SIG-M5 (cell line): ENCODE measurements at places on chromosomes 2 and 18.

DNA sequence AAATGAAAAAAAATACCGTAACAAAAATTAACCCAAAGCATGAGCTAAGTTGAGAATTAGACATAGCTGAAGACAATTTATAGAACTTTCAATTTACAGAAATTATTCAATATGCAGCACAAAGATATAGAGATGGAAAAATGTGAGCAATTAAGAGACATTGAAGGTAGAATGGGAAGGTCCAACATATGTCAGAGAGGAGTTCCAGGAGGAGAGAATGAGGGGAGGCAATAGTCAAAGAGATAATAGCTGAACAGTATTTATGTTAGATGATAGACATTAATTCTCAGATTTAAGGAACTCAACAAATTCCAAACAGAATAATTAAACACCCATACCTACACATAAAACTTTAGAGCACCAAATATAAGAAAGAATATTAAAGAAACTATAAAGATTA, 103.0 kb upstream of the MSTN start:
- no peak for DNase-seq

DNA sequence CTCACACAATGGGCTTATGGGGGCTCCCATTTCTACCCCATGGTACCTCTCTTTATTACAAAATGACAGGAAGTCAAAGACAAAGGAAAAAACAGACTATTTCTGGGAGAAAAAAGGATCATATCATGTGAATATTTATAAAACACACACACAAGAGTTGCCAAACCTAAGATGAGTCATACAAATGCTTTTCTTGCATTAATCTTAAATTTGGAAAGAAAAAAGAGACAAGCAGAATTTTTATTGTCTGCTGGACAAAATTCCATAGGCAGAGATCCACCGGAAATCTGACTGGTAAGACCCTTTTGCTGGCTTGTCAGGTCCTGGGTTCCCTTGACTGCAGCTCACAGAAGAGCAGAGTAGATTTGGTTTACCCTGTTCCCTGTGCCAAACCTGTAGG, 1732.3 kb upstream of the PIK3C3 start:
- no peak for DNase-seq

DNA sequence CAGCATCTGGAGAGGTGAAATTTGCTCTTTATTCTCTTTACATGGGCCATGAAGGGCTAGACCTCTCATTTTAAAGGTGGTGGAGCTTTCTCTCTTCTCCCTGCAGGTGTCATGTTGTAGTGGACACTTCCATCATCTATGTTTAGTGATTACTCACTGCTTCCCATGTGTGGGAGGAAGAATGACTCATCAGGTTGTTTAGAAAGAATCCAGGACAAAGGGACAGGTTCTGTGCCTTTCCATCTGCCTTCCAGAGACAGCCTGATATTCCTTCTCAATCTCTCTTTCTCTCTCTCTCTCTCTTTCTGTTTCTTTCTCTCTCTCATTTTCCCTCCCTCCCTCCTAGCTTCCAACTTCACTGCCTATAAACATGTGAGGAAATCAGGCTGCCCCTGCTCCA, 38.7 kb downstream of the SCG2 start:
- DNase-seq, result no peak

DNA sequence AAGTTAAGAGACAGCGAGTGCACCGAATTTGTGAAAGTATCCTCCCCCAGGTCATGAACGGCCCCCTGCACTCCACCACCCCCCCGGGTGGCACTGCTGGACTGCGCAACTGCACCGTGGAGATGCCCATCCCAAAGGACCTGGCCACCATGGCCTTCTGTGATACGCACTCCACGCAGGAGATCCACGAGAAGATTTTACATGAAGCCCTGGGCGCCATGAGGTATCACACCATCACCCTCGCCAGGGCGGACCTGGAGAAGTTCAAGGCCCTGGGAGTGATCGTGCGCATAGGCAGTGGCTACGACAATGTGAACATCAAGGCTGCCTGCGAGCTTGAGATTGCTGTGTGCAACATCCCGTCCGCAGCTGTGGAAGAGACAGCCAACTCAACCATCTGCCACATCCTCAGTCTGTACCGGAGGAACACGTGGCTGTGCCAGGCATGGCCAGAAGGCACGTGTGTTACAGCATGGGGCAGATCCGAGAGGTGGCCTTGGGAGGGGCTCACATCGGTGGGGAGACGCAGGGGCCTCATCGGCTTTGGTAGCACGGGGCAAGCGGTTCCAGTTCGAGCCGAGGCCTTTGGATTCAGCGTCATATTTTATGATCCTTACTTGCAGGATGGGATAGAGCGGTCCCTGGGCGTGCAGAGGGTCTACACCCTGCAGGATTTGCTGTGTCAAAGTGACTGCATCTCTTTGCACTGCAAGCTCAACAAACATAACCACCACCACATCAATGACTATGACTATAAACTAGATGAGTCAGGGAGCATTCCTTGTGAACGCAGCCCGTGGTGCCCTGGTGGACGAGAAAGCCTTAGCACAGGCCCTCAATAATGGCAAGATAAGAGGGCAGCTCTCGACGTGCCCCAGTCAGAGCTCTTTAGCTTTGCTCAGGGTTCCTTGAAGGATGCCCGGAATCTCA, 290.8 kb upstream of the MC4R start:
- no peak for DNase-seq

- no peak for DNase-seq
Measured at GRCh38 chr2:46073540-46074046, 223.6 kb upstream of the EPAS1 start.
